ENCODE measurements at places on chromosomes 16 and 17.

GRCh38 chr17:40312893-40313667 lies 4.1 kb downstream of the RARA start:
- no peak for ATAC-seq

- ATAC-seq, result no peak
These were observed 3.0 kb downstream of the USP7 start for GRCh38 chr16:8960788-8961109.

DNA sequence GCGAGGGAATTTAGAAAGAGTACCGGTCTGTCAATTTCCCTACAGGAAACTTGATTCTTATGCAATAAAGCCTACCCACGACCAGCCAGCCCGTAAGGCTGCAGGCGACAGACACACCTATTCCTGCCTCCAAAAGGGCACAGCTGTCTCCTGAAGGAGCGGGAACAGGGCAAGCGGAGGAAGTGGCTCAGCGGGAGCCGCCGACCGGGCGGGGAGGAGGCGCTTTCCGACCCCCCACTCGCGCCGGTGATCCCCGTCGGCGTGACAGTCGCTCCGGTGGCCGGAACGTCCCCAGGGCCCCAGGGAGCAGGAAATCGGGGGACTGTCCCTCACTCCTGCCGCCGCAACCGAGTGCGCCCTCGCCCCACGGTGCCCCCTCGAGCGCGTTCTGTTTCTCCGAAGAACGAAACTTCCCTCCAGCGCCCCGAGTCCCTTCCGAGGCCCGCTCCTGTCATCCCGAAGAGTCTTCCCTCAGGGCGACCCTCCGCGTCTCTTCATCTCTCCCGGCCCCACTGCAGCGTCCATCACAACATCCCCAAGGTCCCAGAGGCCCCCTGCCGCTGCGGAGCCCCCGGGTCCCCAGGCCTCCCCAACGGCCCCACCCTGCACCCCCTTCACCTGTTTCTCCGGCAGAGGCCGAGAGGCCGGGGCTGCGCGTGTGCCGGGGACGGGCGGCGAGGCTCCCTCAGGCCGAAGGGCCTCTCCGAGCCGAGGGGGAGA lies 421 bp downstream of the STAT3 start:
- no peak for ATAC-seq

GRCh38 chr17:269616-270514 lies 82.7 kb downstream of the RPH3AL start:
- ATAC-seq, result no peak

GRCh38 chr16:3949946-3950342 lies 69.4 kb upstream of the CREBBP start:
- no peak for ATAC-seq

DNA sequence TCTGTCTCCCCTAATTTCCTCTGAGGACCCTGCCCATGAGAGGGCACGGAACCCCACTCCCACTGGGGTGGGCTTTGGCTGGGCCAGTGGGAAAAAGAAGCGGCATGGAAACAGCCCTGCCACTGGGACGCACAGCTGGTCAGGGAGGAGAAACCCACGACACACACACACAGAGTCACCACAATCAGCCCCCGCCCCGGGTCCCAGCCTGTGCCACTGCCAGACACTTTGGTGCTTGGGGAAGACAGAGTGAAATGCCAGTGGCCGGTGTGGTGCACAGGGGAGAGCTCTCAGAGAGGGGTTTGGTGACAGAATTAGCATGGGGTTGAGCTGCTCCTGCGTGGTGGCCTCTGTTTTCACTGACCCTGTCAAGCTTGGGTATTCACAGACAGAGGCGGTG lies 30.7 kb upstream of the RNPS1 start:
- ATAC-seq, result no peak

DNA sequence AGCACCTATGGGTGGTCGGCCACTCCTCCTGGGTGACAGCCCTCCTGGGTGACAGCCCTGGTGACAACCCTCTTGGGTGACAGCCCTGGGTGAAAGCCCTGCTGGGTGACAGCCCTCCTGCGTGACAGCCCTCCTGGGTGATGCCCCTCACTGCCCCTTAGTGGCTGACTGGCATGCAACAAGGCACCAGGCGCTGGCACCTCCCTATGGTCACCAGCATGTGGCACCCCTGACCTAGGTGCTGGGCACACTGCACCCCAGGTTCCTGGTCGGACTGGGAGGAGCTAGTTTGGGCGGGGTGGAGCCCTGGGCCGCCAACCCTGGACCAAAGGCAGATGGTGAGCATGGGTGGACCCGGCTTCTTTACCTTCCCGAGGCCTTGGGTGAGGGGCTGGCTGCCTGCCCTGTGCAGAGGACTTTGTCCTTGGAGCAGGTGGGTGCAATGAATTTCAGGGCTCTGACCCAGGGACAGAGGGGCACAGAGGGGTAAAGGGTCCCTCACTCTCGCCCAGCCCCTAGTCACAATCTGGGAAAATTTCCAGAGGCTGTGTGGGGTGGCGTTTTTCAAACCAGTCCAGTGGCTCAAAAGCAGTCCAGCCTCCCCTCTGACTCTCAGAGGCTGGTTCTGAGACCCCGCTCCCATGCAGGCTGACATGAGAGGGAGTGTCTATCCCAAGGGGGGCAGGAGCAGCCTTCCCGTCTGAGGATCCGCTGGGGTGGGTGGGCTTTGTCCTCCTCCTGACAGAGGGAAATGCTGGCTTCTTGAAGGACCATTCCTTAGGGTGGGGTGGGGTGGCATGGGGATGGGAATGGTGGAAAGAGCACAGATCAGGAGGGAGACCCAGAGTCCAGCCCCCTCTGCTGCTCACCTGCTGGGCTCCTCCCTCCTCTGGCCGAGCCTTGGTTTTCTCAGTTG lies 25.9 kb upstream of the TNFRSF13B start:
- ATAC-seq, result no peak

GRCh38 chr16:700684-701584 lies 4.7 kb downstream of the FBXL16 start:
- peak; percentile 64 for ATAC-seq

- no peak for ATAC-seq
These were observed 106.1 kb downstream of the ZNF423 start for GRCh38 chr16:49749816-49750215.

GRCh38 chr16:11676799-11677198 lies 8.5 kb downstream of the SNN start:
- ATAC-seq, result no peak

DNA sequence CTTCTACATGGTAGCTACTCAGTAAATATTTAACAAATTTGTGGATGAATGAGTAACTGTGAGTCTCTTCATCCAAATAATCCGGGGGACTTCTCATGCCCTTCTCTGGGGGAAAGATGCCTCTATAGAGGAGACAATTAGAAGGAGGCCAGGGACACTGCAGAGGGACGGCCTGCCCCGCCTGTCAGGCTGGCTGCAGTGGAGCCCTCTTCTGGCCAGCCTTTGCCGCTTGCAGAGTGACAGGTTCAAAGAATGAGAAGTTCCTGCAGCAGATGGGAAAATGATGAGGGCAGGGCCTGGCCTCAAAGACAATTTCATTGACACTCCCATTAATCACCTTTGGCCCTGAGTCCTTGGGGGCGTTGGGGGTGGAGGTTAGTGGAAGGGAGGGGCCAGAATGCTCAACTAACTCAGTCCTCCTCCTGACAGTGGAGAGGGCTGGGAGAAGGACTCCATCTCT lies 339.0 kb downstream of the MAF start:
- ATAC-seq, result peak; percentile 34

DNA sequence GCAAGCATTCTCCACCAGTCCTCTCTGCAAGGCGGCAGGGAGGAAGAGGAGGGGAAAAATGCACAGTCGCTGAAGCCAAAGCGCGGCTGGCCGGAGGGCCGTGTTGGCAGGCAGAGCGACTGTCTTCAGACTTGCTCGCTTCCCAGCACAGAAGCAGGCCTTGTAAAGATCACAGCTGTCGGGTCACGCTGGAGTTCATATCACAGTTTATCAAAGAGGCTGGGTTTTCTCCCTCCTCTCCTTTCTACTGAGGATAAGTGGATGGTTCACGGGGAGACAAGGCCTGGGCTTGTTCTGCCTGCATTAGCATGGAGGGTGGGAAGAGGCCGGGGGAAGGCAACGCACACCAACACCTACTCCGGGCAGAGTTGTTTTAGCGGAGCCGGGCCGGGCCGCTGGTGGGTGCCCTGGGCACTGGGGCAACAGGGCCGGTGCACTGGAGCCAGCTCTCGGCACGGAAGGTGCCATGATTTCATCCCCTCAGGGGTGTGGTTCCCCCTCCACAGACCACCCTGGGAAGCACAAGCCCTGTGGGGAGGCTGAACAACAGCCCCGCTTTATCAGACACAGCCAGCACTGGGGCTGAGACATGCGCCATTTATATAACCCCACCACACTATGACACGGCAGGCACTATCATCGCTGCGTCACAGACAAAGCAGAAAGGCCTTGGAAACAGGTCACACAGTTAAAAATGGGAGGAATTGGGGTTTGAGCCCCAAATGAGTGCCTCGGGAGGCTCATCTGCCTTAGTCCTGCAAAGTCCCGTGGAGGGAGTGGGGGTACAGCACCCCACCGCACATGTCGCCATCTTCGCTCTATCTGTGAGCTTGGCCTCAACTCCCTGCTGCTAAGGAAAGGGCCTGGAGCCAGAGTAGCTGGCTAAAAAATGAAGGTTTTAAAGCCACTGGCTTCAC lies 40.3 kb upstream of the MTSS2 start:
- no peak for ATAC-seq

DNA sequence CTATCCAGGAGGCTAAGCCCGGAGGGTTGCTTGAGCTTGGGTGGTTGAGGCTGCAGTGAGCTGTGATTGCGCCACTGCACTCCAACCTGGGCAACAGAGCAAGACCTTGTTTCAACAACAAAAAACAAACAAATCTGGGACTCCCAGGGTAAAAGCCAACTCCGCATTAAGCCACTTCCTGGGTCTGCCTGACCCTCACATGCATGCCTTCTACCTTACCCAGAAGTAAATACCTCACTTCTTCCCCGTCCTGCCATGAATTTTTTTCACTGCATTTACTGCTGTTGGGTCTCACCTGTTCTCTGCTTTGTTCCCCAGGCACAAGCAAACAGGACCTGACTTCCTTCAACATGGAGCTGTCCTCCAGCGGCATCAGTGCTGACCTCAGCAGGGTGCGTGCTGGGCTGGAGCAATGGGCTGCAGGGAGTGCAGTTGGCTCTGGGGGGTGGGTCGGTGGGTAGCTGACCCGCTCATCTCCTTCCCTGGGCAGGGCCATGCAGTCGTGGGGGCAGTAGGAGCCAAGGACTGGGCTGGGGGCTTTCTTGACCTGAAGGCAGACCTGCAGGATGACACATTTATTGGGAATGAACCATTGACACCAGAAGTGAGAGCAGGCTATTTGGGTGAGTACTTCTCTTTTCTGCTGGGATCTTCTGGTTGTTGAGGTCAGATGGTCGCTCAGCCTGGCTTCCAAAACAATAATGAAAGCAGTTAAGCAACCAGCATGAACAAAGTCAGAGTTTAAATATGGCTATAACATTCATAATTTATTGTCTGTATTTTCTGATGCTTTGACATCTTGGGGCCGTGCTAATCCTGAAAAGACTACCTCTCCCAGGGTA lies 16.4 kb downstream of the ITGAL start:
- no peak for ATAC-seq

DNA sequence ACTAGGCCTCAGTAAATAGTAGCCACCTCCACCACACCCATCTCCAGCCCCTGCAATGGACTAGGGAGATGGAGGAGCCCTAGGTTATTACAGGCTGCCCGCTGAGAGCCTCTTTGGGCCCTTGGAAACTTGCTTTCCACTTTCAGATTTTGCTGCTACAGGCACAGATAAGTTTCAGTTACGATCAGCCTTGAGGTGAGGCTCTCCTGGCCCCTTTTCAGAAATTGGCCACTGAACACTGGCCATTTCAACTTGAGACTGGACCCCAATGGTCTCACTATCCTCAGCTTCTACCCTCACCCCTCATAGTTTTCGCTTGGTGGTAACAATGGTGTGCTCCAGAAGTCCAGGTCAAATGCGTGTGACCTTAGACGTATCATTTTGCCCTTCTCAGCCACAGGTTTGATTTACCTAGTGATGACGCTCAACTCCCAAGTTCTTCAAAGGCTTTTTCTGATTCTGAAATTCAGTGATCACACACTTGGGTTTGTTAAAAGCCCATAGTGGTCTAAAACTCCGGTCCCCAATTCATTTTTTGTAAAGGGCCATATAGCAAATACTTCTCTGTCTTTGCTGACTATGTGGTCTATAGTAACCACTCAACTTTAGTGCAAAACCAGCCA lies 1.0 kb downstream of the PMM2 start:
- ATAC-seq, result no peak

GRCh38 chr17:57986841-57987580 lies 1.0 kb downstream of the VEZF1 start:
- peak; percentile 1 for ATAC-seq

- ATAC-seq, result no peak
These were observed 113.6 kb downstream of the SMG6 start for GRCh38 chr17:2190014-2190413.

- ATAC-seq, result no peak
These were observed 61.9 kb upstream of the CIBAR2 start for GRCh38 chr16:85173981-85174751.

DNA sequence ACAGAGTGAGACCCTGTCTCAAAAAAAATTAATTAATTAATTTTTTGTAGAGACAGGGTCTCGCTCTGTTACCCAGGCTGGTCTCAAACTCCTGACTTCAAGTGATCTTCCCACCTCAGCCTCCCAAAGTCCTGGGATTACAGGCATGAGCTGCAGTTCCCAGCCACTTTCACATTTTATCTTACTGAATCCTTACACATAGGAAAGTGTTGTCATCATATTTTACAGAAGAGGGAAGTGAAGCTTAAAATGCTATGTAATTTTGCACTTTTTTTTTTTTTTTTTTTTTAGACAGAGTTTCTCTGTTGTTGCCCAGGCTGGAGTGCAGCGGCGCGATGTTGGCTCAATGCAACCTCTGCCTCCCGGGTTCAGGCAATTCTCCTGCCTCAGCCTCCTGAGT lies 21.1 kb upstream of the ZNF629 start:
- ATAC-seq, result no peak

DNA sequence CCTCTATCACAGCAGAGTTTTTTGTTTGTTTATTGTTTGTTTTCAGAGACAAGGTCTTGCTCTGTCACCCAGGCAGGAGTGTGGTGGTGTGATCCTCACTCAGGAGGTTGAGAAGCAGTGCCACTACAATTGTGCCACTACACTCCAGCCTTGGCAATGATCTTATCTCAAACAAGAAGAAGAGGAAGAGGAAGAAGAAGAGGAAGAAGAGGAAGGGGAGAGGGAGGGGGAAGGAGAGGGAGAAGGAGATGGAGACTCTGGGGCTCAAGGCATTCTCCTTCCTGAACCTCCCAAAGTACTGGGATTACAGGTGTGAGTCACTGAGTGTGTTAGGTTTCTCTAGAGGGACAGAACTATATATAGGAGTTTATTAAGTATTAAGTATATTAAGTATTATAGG lies 17.1 kb upstream of the C17orf58 start:
- no peak for ATAC-seq

- no peak for ATAC-seq
These were observed 40.4 kb upstream of the DNAH17 start for GRCh38 chr17:78617511-78618061.

GRCh38 chr17:81252326-81252986 lies 13.3 kb downstream of the NDUFAF8 start:
- ATAC-seq, result no peak

- peak; percentile 14 for ATAC-seq
These were observed 89.6 kb downstream of the CDC27 start for GRCh38 chr17:47099451-47099986.

GRCh38 chr17:77125432-77125901 lies 15.3 kb upstream of the SEC14L1 start:
- no peak for ATAC-seq
